Esophagus squamous epithelium (tissue), 5 donors: ENCODE measurements at places on chromosomes 16 and 17.

DNA sequence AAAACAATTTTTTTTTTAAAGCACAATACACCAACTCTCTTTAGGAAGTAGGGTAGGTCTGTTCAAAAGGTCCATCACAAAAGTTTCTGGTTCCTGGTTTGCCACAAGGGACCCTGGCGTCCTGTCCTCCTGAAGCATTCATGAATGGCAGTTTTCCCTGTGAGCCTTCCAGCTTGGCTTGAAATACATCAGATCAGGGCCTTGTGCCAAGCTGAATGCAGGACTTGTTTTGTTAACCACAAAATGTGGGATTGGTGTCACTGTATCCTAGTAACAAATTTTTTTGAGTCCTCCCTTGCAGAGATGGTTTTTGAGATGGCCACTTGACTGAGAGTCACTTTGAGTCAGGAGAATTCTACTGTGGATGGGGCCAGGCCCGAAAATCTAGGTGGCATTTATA lies 3.9 kb downstream of the GNAO1 start:
- no peak for DNase-seq

- no peak for DNase-seq
These were observed 91.2 kb downstream of the IRX5 start for GRCh38 chr16:55021595-55022475.

- DNase-seq, result no peak
These were observed 274.2 kb upstream of the KCNJ16 start for GRCh38 chr17:69800870-69801269.

DNA sequence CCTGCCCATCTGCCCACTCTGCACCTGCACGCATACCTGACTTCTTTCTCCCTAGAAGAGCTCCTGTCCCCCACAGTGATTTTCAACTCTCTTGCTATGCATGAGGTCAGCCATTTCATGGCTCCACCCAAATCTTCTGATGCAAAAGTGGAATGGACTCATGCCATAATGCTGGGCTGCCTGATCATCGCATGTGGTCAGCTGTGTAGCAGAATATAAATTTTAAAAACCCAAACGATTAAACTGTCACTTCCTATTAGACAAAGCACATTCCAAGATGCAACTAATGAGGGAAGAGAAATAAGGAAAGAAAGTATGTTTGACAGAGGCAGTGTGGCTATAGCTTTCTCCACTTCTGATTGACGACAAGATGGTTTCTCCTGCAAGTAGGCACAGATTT lies 26.1 kb downstream of the GRIN2A start:
- DNase-seq, result no peak

DNA sequence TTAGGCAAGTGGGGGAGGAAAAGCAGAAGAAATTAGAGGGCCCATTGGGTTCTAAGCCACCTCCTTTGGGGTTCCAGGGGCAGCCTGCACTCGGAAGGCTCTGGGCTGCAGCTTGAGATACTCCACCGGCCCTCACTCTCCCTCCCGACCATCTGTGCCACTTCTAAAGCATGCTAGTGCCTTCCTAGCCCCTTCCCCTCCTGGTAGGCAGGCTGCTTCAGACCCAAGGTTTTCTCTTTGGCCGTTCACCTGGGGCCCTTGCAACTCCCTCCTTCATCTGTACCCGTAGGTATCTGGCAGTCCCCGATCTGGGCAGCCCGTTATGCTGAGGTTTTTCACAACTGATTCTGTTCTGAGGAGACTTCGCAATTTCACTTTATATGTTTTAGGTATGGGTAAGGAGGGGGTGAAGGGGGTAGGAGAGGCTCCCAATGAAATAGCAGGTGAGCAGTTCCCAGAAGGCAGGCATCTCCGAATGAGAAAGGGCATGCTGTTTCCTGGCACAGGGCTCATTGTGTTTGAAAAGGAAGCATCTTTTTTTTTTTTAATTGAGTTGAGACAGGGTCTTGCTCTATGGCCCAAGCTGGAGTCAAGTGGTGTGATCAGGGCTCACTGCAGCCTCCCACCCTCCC lies 98.7 kb downstream of the RAB11FIP4 start:
- DNase-seq, result no peak

GRCh38 chr17:7408252-7408727 lies 645 bp downstream of the NLGN2 start:
- no peak for DNase-seq

DNA sequence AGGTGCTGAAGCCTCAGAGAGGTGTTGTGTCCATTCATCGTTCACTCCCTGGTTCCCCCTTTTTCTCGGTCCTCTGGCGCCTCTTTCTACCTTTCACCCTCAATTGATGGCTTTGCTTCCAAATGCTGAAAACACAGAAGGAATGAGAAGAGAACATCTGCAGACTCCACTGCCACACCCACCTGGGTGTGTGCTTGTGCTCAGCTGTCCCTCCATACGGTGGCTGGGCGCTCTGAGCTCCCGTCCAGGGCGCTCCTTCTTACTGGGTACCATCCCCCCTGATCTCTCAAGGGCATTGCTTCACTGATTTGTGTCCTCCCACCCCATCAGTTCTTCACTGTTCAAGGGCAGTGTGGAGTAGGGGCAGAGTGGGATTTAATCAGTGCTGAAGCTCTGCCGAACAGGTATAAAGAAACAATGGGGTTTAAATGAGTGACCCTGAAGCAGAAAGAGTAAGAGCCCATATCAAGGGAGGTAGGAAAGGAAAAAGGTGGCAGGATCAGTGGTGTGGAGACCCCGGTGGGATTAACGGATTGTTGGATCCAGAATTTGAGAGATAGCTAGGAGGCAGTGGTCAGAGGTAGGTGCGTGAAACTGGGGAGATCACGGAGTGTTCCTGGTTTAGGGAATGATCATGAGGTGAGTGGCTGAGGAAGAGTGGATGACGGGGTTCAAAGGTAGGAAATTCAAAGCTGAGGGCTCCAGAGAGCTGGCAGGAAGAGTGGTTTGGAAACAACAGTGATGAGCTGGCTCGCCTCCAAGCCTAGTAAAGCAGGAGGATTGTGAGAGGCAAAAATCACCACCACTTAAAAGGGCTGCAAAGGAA lies 40.8 kb downstream of the MRTFB start:
- DNase-seq, result no peak

DNA sequence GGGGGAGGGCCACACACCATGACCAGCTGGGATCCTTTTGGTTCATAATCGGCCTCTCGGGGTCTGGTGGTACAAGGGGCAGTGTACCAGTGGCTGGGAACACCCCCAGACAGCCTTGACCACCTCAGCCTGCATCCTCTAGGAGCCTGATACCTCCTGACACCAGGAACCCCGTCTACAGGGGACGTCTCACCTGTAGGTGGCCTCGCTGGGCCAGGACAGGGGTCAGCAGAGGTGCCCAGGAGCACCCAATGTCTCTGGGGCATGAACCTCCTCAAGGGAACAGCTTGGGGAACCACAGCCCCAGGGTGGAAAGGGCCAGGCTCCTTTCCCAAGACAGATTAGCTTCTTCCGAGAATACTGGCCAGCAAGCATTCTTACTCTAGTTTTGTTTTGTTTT lies 2.5 kb upstream of the METRNL start:
- DNase-seq, result no peak

DNA sequence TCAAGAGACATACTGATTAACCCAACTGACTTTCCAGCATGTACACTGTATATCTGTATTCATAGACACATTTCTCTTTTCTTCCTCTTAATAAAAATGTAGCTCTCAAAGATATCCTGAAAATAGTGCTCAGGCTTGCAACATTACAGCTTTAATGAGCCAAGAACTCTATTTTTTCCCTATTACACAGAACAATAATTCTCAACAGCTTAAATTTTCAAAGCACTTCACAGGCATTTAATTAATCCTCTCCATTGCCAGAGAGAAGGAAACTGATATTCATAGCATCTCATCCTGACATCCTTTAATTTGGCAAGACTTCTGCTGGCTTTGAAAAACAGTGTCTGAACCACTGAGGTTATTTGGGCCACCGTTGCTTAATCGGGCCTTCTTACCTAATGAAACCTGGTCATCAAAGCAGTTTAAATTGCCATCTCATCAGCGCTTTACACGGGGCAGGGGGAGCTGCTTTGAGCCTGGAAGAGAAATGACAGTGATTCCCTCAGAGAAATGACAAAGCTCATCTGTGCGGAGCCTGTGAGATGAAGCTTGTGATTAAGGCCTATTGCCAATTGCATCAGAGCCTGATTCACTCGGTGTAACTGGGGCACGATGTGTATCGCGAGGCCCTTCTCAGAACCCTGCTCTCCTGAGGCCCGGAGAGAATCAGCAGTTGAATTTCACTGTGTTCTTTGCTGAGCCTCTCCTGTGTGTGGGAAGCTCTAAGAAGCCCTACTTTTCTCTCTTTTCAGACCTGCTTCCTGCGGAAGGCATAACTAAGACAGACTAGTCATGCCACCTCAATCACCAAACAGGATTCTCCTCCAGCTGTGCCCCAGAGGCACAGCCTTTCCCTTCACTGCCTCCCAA lies 8.5 kb upstream of the SIAH1 start:
- DNase-seq, result no peak

GRCh38 chr16:84785843-84786581 lies 33.8 kb upstream of the CRISPLD2 start:
- no peak for DNase-seq

DNA sequence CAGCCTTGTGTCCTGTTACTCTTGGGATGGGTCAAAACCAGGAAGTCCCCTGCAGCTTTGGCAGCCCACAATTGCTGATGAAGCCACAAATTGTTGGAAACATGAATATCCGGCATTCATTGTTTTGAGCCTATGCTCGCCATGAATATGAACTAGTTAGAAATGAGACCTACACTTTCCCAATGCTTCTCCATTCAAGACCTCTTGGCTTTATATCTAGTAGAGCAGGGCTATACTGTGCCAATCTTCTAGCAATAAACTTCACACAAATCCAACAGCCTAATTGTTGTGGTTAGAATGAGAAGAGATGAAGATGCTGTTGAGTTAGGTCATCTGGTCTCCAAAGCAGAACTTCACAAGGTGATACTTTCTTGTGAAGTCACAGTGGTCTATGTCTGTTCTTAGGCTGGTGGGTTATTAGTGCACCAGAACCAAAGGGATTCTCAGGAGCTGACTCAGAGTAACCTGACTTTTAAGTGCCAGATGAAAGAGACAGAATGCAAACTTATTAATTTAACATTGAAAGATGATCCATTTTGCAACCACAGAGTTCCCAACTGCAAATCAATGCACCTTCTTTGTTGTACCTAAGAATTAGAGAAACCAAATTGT lies 13.7 kb upstream of the KRT23 start:
- no peak for DNase-seq

DNA sequence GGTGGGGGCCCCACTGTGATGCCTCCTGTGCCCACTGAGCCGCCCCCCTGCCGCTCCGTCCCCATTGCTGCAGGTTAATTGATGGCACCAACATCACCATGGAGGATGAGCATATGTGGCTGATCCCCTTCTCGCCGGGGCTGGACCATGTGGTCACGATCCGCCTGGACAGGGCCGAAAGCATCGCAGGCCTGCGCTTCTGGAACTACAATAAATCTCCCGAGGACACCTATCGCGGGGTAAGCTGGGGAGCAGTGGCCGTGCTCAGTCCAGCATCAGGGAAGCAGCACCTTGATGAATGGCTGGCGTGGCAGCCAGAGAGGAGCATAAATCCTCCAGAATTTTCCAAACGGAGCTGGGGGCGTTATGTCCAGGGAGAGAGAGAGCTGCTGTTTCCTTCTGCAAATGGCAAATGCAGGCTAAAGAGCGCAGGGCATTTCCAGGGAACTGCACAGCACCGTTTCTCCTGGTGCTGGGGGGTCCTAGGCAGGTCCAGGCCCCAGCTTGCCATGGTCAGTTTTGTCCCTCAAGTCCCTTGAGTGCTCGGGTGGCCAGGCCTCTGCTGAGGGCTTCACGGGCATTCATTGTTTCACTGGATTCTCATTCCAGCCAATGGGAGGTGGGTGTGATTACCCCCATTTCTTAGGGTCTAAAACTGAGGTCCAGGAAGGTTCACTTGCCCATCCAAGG lies 216.4 kb downstream of the KATNIP start:
- DNase-seq, result no peak

GRCh38 chr17:48240562-48241130 lies 133.1 kb downstream of the SNX11 start:
- no peak for DNase-seq

DNA sequence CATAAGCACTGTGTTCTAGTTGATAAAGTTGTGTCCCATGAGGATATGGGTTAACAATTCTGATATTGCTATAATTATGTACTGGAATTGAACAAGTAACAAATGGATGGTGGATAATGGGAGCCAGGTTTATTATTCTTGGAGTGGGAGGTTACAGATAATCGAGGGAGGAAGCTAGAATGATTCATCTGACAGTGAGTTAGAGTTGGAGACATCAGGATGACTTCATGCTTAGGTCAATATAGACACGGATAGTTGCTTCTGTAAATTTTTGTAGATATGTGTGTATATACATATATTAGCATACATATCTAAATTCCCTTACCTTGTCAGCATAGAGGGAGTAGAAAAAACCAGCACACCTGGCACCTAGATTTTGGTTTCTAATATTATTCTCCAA lies 293.4 kb downstream of the SHISA9 start:
- DNase-seq, result no peak

DNA sequence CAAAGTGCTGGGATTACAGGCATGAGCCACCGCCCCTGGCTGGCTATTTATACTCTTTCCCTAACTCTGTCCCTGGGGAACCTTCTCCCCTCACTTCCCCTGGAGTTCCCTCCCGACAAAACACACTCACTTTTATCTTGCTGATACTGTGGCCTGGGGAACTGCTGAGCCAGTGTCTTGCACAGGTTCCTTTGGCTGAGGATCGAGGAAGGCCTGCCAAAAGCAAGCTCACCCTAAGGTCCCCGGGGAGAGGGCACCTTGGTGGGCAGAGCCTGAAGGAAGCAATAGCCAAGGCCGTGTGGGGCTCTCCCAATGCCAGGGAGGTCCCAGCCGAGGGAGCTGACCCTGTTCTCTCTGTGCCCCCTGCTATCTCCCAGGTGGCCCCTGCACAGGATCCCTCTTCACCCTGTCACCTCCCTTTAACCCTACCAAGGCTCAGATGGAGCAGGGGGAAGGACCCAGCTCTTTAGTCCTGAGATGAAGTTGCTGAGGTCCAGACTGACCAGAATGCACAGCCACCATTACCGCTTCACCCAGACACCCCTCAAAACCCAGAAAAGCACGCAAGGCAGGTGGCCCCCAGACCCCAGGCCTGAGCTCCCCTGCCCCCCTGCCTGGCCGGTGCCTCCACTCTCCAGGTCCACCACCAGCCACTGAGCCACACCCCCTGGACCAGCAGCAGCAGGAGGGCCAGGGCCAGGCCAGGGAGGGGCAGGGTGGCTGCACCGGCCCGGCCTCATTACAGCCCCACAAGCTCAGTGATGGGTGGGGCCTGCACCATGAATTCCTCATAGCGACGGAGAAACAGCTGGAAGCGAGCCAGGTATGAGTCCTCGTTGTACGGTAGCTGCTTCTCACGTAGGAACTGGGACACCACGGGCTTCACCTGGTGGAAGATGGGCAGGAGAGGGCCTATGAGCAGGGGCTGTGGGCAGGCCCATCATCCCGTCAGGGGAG lies 5.1 kb upstream of the FDXR start:
- no peak for DNase-seq

DNA sequence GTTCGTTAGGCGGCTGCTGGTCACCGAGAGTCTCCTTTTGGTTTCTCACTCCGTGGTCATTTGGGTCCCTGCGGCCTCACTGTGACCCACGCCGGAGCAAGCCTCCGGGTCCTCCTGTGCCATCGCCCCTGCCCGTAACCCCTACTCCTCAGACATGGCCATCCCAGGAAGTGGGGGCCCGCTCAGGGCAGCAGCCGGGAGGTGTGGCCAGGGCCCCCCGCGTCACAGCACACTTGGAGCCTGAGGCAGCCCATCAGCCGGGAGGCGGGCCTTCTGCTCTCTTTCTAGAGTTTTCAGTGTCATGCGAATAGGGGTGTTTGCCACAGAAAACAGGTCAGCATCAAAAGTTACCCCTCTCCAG lies 7.9 kb upstream of the WFIKKN1 start:
- no peak for DNase-seq

GRCh38 chr17:5780476-5780875 lies 196.2 kb upstream of the NLRP1 start:
- no peak for DNase-seq

GRCh38 chr17:55731586-55732250 lies 9.1 kb upstream of the TMEM100 start:
- no peak for DNase-seq
